Occipital lobe (tissue), 3 donors: ENCODE measurements at places on chromosomes 4 and X. TPM values are rescaled to one million over a fixed set of nuclear protein-coding genes. Genes with fewer than 3 reads are reported as not detected.

DNA sequence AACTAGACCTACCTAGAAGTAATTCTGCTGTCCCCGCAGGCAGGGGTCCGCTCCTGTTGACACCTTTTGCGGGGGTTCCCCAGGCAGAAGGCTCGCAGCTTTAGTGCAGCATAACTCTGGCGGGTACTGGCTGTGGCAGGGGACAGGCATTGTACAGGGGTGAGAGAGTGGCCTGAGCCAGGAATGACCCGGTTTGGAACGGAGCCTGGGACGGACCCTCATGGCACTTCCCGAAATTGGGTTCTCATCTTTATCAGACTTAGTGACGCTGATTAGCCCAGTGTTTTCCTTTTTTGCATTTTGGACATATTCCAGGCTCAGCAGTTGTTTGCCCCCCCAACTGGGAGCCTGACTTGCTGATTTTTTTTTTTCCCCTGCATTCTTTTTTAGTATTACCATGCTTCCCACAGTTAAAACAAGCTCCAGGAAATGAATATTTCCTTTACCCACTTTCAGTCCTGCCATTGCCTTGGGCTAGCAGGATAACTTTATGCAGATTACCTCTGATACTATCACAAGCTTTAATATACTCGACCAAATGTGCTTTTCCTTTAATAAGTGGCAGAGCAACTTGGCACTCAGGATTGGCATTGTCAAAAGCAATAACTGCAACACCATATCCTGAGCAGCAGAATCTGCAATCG is 55.8 kb upstream of the WDR1 start:
- no peak for DNase-seq

DNA sequence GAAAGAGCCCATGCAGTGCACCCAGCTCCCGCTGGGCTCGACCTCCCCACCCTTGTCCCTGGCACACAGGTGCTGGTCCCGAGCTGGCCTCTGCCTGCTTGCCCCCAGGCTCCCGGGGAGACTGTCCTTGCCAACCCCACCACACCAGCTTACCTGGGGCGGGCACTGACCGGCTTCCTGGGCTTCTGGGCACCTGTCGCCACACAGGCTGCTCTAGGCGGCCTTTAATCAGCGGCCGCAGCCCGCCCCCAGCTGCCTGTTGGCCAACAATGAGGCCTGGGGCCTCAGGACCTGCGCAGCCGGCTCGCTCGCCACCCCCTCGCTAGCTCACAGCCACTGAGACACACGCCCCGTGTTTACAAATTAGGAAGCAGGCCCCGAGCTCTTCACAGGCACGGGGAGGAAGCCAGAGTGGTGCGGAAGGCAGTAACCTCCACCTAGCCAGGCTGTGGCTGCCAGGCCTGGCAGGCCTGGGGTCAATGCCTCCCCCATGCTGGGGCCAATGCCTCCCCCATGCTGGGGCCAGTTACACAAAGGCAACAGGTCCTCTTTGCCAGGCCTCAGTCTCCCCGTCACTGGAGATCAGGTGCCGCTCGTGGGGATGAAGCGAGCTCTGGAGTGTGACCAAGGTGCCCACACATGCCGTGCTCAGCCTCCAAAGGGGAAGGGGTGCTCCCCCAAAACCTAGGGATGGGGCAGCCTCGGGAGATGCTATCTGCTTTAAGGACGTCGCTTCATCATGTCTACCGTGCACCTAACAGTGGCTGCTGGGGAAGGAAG is at the start of gene TREX2:
TSS of gene TREX2 (minus strand) at position 201 of the 780 bp plus-strand sequence. CDS start 626 bp downstream, outside the sequence.
- DNase-seq: no peak

GRCh38 chr4:99661907-99662306 is 4.3 kb upstream of the C4orf54 start:
- DNase-seq: no peak

DNA sequence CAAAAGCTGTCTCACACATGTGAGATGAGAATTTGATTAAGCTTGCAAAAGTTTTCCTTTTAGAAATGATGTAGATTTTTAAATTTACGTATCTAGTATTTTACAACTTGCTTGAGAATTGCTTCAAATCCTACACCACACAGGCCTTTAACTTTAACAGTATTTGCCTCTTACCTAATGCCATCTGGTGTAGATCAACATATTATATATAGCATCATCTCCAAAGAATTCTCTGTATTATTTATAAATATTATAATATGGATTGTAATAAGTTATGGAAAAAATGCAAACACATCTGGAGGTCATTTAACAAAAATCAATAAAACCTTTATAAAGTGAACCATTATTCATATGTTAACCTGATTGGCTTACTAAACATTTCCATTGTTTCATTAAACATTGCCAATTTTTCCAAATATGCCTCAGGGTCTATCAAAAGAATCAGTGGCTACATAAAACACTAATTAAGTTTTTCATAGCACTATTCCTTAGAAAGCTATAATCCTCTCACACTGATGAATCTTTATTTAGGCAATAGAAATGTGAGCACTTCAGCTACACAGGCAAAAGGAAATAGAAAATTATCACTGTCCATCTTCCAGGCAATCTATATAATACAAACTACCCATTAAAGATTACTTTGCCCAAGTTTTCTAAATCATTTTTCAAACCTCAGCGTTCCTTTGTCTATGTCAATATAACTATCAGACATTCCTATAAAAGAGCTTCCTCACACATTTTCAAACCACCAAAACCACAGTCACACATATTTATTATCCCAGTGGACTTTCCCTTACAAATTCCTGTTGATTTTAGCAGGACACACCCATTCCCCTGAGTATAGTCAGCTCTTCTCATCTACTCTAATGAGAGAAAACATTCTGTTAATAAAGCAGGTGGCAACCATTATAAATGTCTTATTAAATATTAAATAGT is 83.5 kb upstream of the INTU start:
- DNase-seq: no peak

DNA sequence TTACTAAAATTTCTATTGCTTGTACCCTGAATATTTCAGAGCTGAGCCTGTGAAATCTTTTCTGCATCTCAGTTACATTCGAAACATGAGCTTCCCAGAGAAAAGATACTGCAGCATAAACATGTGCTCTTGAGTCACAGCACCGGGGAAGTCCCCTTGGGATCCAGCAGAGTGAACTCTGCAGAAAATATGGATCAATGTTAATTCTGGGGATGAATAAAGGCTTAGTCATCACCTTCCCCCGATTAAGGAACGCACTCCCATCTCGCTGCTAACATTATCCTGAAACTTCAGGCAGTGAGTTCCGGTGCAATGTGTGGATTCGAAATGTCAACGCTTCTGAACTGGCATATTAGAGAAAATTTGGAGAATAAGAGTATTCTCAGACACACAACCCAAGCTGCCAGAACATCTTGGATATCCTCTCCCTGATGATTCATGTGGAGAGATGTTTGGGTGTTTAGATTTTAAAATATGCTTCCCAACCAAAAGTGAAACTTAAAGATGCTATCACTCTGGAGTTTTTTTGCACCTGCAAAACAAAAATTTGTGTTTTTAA is 90.8 kb downstream of the IRF2 start:
- DNase-seq: peak; percentile 16

DNA sequence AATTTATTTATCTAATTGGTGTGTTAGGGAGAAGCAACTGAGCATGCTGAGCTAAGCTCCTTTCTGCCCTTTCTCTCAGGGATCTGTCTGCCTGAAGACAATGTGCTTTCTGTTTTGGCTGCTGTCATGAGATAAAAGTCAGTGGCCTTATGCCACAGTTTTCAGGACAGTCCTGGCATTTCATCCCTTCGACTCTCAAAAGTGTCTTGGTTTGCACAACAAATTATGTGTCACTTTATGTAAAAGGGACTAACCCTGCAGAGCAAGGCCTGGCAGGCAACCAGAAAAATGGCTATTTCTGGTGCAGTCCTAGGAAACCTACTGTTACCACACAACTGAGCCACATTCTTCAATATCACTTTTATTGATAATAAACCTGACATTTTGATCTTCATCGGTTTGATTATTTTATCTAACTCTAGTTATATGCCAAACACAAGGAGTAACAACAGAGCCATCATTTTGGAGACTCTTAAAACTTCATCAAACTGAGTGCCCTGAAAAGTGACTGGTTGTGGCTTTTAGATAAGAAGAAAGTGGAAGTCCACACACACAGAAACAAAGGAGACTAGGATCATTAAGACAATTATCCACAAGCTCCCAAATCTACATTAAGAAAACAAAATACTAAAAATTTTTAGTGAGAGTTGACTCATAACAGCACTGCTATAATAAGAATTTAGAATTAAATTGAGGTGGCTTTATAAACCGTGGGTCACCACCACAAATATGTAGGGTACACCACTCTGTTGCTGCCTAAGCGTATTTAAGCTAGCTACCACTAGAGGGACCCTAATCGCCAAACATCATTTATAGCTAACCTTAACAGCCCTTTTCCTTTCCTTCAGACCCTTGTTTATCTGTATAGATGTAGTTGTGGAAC is 95.9 kb upstream of the PTPN13 start:
- no peak for DNase-seq

- DNase-seq: no peak
Observed at GRCh38 chr4:75101906-75102786, 169.2 kb downstream of the PARM1 start.

- no peak for DNase-seq
Observed at GRCh38 chr4:32748498-32748897, 2028.3 kb downstream of the PCDH7 start.

DNA sequence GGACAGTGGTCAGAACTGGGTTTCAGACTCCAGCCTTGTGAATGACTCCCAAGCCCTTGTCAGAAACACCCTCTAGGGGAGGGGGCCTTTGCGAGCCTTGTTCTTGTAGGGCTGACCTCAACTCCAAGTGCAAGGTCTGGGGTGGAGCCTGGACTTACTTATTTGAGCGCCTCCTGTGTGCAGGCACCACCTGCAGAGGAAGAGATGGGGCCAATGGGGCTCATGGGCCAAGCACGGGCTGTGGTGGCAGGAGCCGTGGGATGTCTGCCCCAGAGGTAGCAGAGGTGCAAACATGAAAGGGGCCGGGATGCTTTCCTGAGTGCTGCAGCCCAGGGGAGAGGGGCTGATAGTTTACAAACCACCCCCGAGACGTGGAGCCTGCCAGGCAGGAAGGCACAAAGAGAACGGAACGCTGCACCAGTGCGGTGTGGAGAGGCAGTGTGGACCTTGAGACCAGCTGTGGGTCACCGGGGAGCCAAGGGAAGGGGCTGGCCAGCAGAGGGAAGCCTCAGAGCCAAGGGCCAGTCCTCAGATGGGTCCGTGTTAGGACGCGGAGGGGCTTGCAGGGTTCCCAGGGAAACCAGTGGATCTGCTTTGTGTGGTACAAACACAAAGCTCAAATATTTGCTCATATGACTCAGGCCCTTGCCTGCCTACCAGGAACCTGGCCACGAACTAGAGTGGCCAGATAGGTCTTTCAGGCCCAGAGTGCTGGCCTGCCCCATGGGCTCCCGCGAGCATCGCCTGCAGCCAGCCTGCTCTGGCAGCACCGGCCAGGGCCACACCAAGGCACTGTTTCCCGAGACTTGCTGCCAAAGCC is 8.7 kb upstream of the TADA2B start:
- no peak for DNase-seq

DNA sequence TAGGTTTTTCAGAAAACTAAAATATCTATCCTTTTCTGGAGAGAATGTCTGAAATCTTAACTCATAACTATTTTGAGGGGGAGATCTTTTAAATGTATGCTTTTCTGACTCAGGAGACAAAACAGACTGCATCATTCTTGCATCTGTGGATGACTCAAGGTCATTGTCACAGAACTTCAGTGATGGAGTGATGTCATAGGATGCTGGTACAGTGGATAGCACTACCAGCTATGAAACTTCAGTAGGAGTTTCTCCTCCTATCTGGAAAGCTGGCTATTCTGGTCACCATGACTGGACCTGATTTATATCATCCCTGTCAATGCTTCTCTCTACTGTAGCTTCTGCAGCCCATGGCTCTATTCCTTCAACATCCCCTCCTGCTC is 50.3 kb downstream of the PARM1 start:
- DNase-seq: no peak

GRCh38 chr4:173379929-173380328 is 9.2 kb downstream of the SAP30 start:
- no peak for DNase-seq

GRCh38 chr4:188295899-188296298 is 156.7 kb downstream of the TRIML1 start:
- no peak for DNase-seq

DNA sequence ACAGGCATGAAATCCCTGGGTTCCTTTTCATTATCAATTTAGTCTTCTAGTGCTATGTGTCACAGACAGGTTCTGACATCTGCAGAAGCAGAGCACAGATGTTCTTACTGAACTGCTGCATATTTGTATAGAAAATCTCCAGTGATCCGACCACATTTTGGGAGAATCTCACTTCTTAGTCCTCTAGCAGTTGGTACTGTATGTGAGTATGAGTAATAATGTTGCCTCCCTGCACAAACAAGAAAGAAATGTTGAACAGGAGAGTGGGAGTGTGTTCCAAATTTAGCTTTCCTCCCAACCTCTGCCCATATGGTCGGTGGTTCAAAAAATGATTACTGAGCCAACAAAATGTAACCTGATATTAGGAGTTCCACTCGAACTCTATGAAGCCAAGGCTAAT is 165.3 kb upstream of the GPC4 start:
- DNase-seq: no peak

DNA sequence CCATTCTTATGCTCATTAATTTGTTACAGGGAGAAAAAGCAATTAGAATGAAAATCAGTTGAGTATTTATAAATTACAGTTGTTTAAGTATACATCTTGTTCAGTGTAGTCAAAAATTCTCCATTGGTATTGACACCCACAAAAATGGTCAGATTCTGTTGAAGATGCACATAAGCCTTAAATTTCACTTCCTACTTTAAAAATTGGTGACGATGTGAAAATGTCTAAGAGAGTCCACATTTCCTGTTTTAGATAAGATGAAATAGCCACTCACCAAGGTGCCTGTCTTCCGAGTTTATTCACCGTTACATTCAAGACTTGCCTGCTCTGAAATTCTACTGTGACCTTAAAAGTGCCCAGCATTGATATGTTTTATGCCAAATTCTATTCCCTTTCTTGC is 93.6 kb downstream of the GPR143 start:
- no peak for DNase-seq

DNA sequence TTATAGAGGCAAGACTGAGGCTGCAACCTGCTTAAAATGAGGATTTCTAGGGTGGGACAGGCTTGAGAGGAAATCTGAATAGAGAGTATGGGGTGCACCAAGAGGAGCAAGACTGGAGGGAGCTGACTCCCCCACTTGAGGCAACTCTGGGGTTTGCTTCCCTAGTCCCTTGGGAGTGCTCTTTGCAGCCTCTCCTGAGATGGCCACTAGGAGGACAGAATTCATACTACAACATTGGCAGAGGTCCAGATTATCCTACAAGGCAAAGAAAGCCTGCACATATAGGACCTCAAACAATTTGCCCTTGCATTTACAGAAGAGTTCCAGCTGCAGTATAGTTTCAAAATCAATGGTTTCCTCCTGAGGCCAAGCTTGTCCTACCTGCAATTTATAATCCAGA is 830.9 kb downstream of the TECRL start:
- no peak for DNase-seq

The SLC2A9 gene
- 3.1 TPM for total RNA-seq

The CXCL1 gene
- 2.0 TPM for total RNA-seq

The TLR2 gene
- 1.6 TPM for total RNA-seq

The CD38 gene
- 6.1 TPM for total RNA-seq

The SLC16A2 gene
- total RNA-seq: 17.9 TPM

The CYP4V2 gene
- 7.2 TPM for total RNA-seq

The PCDH7 gene
- total RNA-seq: 115 TPM
